Neural crest cell (in vitro differentiated cells): ENCODE measurements at places on chromosomes 3 and 15.
A peak's percentile ranks its signal among the peaks of the same experiment; 100 is the strongest.

- no peak for DNase-seq
Observed at GRCh38 chr15:100383302-100384107, 41.7 kb upstream of the ADAMTS17 start.

GRCh38 chr3:69462826-69463100, 76.9 kb upstream of the FRMD4B start:
- DNase-seq, result no peak

GRCh38 chr3:74271541-74271940, 342.9 kb downstream of the CNTN3 start:
- DNase-seq, result no peak

- no peak for DNase-seq
Observed at GRCh38 chr3:129522953-129523352, 5.5 kb upstream of the RHO start.

GRCh38 chr3:148698190-148698810, 597 bp downstream of the AGTR1 start:
- no peak for DNase-seq

DNA sequence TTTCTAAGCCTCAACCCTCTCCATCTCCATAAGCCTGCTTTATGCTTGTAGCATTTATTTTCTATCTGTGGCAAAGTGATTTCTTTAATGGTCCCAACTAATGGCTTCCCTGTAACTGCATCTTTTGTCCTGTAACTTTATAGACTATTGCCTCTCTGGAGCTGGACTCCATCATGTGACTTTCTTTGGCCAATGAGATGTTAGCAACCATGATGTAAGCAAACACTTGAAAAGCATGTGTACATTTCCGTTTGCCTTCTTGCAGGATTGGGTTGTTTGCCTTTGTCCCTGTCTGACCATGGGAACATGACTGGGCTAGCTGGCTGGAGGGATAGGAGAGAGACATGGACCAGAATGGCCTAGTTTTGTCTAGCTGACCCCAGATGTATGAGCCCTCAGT, 106.0 kb upstream of the LRIG1 start:
- DNase-seq, result no peak

GRCh38 chr15:26298659-26299170, 435.6 kb upstream of the ATP10A start:
- DNase-seq, result no peak

DNA sequence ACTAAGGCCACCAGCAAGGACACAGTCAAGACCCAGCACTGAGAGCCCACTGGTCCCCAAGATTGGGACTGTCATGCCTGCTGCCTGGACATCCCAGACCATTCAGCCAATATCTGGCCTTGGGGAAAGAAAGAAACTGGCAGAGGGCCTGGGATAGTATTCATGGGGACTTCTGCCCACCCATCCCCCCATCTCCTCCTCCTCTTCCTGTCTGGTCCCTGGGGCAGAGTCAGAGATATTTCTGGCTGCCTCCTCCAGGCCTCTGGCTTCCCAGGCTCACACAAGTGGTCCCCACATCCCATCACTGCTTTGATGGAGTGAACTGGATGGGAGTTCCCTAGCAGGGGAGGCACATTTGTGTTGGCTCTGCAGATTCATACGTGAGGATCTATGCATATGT, 4.2 kb upstream of the RASL12 start:
- DNase-seq, result no peak

GRCh38 chr3:151684094-151684493, 49.6 kb upstream of the AADACL2 start:
- no peak for DNase-seq

DNA sequence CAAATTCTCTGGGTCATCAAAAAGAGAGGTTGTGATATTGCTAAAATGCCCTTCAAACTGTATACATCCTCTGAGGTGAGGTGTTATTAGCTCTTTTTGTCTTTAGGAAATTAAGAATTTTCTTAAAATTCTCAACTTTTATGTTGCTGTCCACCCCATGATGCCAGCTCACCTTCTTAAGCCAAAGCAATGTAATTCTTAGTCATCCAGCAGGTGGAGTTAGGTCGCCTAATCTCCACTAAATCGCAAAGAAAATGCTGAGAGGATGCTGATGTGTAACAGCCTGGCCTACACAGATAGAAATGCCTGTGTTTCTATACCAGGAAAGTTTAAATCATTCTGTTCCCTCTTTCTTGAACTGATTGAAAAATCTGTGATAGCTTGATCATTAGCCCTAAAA, 770.2 kb upstream of the ALCAM start:
- DNase-seq, result peak; percentile 14

GRCh38 chr3:72660270-72661114, 187.8 kb downstream of the SHQ1 start:
- no peak for DNase-seq

- no peak for DNase-seq
Observed at GRCh38 chr15:96352604-96353405, 22.3 kb downstream of the NR2F2 start.

DNA sequence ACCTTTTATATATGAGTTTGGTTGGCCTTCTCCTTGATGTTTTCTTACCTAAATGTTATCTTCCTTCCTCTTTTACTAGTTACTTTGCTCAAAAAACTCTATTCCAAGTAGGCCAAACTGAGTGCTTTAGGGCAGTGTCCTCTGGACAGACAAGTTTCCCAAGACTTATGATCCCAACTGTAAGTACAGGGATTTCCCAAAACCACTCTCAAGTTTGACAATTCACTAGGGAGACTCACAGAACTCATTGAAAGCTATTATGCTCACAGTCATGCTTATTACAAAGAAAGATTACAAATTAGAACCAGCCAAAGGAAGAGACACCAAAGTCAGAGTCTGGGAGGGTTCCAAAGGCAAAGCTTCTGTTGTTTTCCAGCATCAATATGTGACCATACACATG, 534.2 kb upstream of the ALCAM start:
- DNase-seq, result no peak
